ENCODE measurements at places on chromosomes 1 and 21.

DNA sequence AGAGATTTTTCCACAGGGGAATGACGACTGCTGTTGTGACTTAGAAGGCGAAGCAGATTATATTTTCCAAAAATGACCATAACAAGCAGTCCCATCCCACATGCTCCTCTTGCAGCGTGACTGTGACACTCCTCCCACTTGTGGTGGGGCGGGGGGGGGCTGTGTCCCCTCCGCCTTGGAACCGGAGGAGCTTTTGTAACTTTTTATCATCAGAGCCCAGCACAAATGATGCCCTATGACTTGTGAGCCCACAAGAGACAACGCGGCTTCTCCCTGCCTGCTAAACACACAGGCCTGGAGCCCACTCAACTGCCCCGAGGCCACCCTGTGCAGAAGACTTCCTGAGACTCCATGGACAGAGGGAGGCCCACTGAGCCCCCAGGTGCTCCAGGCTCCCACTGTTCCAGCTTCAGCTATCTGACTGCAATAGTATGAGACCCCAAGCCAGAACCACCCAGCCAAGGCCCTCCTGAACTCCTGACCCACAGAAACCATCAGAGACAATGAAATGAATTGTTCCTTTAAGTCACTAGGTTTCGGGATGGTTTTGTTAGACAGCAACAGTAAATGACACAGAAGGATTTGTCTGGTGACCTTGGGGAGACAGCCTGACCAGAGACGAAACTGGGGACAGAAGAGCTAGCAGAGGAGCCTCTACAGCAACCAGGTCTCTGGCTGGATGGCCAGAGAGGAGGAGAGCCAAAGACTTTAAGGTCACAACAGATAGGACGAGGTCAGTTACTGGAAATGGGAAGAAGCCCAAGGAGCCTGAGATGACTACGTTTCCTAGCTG lies 58.8 kb downstream of the CAPZB start:
- no peak for DNase-seq

DNA sequence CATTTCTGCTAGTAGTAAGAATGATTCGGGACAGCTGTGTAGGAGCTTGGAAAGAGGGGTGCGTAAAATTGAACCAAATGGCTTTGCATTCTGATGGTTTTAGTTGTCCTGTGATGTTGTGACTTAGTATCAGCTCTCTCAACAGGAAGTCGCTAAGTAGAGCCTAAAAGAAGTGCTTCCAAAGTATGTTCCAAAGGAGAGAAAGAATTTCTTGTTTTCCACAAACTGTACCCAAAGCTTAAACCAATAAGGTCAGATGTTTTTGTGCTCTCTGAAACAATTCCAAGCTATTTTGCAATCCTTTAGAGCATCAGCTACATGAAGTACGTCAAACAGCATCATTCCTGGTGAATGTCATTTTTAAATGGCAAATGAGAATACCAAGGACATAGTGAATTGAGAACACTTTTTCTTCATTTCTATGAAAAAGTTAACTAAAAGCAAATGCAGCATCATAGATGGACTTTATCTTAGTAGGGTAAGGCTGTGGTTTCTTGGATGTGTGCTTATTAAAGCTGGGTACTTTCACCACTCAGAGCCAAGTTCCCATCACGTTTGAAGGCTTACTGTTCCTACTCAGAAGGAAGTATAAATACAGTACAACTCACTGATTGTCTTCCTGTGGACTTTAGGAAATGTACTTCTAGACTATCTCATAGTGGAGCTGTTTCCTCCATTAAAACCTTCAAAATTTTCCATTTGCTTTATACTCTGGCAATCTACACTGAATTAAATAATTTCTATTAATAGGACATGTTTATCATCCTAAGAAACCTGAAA lies 148.6 kb downstream of the C1orf21 start:
- DNase-seq = no peak

DNA sequence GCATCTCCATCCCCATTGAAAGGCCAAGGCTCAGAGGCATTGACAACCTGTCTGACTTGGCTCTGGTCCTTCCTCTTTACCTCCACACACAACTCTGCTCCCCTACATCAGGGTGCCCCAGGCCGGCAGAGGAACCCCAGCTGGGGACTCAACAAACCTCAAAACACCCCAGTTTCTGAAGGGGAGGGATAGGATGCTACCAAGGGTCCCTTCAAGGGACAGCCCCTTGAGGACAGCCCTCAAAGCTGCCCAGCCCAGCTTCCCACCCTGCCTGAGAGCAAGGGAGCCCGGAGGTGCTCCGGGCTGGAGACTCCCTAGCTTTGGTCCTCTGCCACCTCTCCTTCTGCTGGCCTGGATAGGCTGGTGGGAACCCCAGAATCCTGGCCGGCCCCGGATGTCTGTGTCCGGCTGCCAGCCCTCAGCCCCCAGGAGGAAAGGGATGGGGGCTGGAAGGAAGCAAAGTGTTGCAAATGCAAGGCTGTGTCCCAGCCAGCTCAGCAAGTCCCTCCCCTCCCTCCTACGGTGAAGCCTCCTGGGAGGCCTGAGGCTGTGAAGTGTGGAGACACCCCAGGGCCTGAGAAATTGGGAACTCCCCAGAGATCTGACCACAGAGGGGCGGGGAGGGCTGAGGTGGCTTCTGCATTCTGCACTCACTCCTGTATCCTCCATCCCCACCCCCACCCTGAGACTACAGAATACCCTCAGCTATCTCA lies 1.1 kb upstream of the MARCKSL1 start:
- DNase-seq = no peak

DNA sequence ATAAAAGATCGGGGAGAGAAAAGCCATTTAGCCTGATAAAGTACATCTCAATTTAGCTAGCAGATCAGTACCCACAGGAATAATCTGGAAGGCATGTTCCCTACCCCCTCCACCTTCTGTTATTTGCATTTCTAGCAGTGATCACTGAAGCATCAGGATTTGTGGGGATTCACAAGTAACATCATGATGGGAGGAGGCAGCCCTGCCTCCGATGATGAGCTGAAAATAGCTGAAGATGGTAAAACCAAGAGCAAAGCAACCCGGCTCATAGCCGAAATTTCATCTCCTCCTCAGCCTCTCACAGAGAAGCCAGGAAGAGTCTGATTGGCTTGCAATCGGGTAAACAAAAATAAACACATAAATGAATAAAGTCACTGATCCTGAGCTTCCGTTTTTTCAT lies 2.4 kb downstream of the CCSAP start:
- no peak for DNase-seq

DNA sequence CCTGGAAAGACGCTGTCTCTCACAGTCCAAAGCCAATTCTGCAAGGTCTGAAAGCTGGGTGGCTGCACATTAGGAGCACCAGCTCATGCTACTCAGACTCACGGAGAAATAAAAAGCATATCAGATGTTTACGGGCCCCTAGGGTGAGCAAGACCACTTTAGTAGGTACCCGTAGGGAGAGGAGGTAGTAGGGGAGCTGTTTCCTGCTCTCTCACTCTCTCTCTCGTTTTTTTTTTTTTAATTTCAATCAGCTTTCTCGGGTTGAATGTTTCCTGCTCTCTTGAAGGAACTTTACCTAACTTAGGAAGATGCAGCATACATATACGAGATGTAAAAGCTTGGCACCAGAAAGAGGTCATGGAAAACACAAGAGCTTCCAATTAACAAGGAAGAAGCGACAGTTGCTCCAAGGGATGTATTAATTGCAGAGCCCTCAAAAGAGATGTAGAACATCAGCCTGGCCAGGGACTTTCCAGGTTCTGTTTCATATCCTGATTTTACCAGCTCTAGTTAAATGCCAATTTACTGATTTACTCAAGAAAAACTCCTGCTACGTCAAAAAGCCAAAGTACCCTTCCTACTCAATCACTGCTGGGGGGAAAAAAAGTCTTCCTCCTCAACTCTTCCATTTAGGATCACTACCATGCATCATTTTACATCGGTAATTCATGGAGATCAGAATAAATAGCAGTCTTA lies 3.1 kb downstream of the LORICRIN start:
- no peak for DNase-seq

DNA sequence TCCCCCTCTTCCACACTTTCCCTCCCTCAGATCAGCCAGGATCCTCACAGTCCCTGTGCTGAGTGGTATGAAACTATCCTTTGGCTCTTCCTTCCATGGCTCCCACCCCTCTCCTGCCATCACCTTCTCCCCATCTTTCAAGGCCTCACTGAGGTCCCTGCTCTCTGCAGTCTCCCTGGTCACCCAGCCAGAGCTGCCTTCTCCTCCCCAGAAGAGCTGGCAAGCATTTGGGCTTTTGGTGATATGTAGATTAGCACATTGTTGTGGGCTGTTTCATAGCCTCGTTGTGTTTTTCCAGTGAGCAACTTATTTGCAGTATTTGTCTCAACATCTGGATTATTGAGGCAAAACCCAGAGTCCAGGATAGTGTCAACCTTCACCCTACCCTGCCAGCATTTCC lies 2.2 kb downstream of the CSF1 start:
- no peak for DNase-seq

DNA sequence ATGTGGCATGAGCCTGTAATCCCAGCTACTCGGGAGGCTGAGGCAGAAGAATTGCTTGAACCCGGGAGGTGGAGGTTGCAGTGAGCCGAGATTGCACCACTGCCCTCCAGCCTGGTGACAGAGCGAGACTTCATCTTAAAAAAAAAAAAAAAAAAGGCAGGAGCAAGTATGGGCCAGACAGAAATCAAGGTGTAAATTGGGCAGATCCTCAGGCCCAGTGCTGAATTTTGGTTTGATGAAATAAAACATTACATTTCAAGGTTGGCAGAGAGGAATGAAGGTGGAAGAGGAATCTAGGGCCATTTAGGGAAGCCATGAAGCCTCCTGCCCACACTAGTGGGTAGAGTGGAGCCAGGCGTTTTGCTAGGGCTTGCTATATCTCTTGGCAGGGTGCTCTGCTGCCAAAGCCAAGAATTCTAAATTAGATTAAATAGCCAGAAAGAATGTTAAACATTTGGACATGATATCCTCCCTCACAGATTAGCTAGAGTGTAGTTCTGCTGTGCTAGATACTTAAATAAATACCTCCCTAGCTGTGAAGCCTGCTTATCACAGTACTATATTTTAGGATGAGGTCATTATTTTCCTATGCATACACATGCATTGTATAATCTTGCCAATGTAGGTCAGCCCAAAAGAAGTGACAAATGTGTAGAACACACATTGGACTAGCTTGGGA lies 16.6 kb upstream of the LGALS8 start:
- no peak for DNase-seq

- DNase-seq = no peak
Observed at GRCh38 chr21:38609580-38609979, 111.3 kb upstream of the ERG start.

DNA sequence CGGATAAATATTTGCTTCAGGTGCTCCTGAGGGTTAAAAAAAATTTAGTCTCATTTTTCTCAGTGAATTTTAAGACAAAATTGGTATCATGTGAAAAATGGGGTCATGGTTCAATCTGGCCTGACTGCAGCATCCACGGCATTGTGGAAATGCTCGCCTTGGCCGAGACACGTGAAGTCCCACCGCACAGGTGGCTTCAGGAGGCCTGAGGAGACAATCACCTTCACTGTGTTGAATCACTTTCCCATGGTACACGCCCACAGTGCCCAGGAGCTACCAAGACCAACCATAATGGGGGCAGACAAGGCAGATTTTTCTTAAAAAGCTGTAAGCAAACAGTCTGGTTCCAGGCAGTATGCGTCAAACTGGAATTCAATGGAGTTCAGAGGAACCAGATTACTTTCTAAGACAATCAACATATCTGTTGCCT lies 11.0 kb upstream of the CPLANE2 start:
- no peak for DNase-seq

DNA sequence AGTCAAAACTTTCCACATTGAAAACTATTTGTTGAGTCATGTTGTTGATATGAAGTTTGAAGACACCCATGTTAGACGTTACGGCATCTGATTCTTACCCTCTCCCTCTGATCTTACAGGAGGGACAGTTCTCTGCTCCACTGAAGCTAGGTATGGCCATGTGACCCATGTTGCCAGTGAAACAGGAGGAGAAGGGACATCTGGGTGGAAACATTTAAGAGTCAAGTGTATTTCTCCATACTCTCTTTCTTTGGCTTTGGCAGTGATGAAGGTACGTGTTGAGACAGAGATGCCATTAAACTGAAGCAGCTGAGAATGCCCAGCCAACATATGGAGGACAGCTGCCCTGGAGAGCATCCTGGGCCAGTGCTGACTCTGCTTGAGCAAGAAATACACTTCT lies 198.4 kb upstream of the PTGFR start:
- DNase-seq = no peak

GRCh38 chr1:14800500-14801076 lies 202.1 kb downstream of the KAZN start:
- DNase-seq = no peak

DNA sequence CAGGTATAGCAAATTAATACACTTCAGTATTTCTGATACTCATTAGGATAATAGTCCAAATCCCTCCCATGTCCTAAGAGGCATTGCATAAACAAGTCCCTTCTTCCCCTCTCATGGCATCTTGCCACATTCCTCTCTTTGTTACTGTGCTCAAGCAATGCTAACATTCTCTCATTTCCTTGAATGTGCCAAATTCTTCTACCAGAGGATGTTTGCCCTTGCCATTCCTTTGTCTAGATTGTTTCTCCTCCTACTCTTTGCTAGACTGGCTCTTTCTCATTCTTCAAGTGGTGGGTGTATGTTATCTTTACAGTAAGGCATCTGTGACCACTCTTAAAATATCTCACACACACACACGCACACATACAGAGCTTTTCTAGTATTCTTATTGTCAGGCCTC lies 621.0 kb upstream of the CXADR start:
- DNase-seq = no peak

GRCh38 chr1:83834621-83835264 lies 164.2 kb downstream of the TTLL7 start:
- no peak for DNase-seq

GRCh38 chr1:200624679-200625335 lies 4.3 kb upstream of the KIF14 start:
- DNase-seq = no peak

GRCh38 chr1:41101950-41102607 lies 80.6 kb upstream of the SLFNL1 start:
- DNase-seq = no peak

DNA sequence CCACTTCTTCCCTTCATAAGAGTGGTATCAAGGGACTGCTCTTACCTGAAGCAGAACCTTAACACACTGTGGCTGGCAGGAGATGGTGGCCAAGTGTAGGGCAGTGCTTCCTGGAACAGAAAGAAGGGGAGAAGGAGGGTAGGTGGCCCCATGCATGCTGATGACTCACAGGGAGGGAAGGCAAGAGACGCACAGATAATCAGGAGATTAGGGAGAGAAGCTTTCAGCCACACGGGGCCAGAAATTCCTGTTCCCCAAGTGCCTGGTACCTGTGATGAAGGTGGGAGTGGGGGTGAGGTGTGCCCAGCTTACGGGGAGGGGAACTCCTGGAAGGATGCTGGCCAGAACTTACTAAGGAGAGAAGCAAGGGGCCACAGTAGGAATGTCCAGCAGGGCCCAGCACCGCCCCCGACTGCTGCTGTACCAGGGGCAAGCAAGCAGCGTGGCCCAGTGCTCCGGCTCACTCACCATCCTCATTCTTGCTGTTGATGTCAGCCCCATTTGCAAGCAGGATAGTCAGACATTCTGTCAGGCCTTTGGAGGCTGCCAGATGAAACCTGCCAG lies 7.7 kb downstream of the ANKRD35 start:
- DNase-seq = no peak

GRCh38 chr1:34926156-34926555 lies 3.3 kb downstream of the DLGAP3 start:
- no peak for DNase-seq

GRCh38 chr1:236550961-236551851 lies 27.4 kb downstream of the LGALS8 start:
- no peak for DNase-seq
